ENCODE measurements at places on chromosomes 7 and 10.

DNA sequence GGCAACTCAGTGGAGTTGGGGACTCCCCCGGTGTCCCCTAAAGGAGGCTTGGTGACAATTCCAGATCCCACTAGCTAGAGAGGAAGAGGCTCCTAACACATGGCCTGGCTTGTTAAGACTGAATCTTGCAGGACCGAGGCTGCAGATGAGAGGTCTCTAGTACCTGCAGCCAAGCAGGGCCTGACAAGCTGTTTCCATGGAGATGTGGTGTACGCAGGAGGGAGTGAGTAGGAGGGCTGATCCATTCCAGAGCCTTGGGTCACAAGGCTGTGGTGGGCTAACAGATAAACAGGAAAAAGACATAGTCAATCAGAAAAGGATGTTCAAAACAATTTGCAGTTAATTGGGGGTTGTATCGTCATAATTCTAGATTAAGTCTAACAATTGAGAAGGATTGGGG, 77.3 kb upstream of the MKLN1 start:
- DNase-seq = no peak

- DNase-seq = no peak
Observed at GRCh38 chr10:58517081-58517480, 4.4 kb downstream of the BICC1 start.

DNA sequence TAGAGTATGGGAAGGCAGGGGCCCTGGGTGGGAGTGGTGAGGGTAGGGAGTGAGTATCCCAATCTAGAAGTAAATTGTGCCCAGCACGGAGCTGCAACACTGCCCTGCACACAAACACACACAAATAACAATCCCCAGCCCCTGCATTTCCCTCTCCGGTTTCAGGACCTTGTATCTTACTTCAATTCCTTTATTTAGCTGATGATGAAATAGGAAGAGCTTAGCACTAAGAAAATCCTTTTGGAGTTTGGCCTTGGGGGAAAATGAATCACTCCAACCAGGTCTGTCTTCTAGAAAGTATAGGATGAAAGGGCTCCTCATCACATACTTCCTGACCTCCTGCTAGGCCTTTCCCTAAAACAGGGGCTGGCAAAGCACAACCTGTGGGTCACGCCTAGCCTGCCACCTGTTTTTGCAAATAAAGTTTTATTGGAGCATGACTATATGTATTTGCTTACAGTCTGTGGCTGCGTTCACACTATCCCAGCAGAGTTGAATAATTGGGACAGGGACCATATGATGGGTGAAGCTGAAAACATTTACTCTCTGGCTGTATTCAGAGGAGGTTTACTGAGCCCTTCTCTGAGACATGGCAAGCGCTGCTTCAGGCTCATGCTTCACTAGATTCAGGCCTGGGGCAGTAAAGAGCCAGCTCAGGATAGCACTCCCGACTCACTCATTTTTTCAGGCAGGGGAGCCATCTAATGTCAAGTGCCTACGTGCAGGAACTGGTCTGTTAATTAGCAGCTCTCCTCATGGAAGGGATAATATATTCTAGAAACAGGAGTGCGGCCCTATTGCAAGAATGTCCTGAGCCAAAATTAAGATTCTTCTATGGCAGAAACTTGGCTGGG, 111.0 kb downstream of the EGFR start:
- DNase-seq = no peak

- no peak for DNase-seq
Observed at GRCh38 chr7:23346316-23346715, 47.2 kb downstream of the MALSU1 start.

GRCh38 chr7:144006029-144006691, 6.0 kb downstream of the OR6B1 start:
- DNase-seq = no peak

All from NCI-H2029 treated with DMSO at 0.1 percent for 48 hours (cell line).